Fibroblast of skin of left quadriceps (primary cell): ENCODE measurements at places on chromosomes 3 and 15.

DNA sequence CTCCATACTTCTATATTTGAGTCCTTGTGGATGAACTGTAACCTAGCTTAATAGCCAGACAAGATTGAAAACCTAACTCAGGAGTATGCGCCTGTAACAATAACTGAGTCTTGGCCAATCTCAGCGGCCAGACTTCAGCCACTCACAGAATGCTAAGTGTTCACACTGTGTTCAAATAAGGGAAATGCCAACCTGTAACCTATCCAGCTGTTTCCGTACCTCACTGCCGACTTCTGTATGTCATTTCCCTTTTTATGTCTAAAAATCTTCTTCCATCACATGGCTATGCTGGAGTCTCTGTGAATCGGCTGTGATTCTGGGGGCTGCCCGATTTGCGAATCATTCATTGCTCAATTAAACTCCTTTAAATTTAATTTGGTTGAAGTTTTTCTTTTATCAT lies 169.2 kb downstream of the NFKBIZ start:
- DNase-seq, result no peak

GRCh38 chr15:80978685-80979329 lies 10.8 kb downstream of the MESD start:
- DNase-seq, result no peak

GRCh38 chr3:151962352-151962751 lies 88.9 kb downstream of the SUCNR1 start:
- peak; percentile 37 for DNase-seq

- no peak for DNase-seq
Measured at GRCh38 chr15:91861223-91861622, 7.7 kb downstream of the SLCO3A1 start.

DNA sequence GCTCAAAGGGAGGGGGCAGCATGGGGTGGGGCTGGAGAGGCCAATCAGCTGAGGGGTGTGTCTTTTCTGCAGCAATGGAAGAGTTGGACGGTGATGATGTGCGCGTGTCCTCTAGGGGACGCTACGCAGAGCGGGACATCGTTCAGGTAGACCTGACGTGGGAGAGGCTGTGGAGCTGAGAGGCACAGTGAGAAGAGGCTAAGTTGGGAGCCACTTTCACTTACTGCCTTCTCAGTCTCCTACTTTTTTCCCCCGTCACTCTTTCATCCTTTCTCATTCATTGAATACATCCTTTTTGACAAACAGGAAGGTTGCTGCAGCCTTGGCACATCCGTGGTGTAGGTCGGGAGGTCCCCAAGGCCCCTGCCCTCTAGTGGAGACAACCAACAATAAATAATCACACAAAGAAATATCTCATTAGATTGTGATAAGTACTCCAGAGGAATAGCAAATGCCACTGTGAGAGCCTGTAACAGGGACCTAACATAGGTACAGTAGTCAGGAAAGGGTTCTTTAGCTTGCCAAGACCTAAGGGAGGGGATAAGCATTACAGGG lies 4.4 kb upstream of the BRPF1 start:
- DNase-seq, result no peak

- DNase-seq, result no peak
Measured at GRCh38 chr3:179702271-179702947, 49.6 kb downstream of the USP13 start.

- no peak for DNase-seq
Measured at GRCh38 chr15:38541026-38541425, 23.6 kb downstream of the RASGRP1 start.

GRCh38 chr15:39474657-39475056 lies 106.2 kb upstream of the THBS1 start:
- no peak for DNase-seq

DNA sequence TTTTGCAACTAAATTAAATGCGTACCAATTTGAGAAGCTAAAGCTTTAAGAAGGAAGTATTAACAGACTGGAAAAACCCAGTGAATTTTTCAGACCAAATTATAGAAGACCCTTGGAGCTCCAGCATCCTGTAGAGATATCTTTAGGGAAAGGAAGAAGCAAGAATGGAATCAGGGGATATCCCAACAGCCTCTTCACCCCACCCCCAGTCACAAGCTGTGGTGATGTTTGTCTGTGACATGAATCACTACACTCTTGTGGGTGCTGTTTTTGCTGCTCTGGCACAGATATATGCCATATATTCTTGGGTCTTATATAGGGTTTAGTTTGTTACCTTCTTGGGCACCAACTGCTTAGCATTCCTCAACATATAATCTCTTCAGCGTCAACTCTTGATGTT lies 78.5 kb upstream of the BCL6 start:
- no peak for DNase-seq

DNA sequence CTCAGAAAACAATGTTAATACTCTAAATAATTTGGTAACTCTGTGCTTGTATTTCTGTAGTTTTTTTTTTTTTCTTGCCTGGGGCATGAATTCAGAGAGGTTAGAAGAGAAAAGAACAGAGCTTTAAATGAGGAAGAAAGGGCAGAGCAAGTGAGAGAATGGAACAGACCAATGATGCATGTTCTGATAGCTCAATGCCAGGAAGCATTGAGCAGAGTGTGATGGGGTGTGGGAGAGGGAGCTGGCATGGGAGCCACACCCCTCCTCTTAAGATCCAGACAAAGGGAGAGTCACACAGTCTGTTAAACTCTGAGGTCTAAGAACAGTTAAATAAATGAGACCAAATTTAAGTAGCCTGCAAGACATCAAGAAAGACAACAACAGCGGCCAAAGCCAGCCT lies 538.6 kb downstream of the TUSC7 start:
- no peak for DNase-seq

DNA sequence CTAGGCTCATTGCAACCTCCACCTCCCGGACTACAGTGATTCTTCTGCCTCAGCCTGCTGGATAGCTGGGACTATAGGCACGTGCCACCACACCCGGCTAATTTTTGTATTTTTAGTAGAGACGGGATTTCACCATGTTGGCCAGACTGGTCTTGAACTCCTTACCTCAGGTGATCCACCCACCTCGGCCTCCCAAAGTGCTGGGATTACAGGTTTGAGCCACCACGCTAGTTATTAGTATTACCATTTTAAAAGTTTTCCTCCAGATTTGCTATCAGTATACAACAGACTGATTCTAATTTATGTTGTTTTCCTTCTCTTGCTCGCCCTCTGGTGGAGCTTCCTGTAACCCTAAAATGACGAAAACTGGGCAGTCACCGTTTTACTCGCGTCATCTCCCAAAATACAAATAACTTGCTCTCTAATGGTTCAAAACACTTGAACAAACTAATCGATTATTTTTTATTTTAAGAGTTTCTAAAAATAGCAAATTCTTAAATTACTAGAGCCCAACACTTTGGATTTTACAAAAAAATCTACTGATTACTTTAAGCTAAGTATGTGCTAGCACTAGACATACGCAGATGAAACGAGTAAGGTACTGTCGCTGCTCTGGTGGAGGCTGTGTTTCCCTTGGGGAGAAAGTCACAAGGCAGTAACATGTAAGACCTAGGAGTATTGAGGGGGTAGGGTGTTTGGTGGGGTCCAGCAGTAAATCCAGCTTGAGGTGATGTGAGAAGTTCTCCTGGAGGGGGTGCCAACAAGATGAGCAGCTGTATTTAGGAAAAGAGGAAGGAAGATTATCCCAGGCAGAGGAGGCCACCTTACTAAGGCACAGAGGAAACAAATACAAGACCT lies 203.3 kb downstream of the MBNL1 start:
- DNase-seq, result peak; percentile 29

DNA sequence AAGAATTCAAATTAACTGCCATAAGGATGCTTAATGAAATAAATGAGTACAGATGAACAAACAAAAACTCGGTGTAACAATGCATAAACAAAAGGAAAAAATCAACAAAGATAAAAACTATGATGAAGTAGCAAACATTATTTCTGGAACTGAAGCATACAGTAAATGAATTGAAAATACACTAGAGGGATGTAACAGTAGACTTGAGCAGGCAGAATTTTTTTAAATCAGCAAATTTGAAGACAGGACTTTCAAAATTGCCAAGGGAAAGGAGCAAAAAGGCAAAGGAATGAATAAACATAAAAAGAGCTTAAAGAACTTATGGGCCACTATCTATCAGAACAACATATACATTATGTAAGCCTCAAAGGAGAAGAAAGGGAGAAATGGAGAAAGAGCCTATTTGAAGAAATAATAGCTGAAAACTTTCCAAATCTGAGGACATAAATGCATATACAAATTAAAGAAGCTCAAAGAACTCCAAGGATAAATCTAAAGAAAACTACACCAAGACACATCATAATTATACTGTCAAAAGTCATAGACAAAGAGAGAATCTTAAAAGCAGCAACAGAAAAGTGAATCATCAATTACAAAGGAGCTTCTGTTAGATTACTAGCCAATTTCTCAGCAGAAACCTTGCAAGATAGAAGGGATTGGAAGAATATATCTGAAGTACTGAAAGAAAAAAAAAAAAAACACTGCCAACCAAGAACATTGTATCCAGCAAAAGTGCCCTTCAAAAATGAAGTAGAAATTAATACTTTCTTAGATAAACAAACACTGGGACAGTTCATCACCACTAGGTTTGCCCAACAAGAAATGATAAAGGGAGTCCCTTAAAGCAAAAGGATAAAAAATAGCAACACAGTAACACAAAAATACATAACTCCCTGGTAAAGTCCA lies 15.5 kb downstream of the TOP2B start:
- no peak for DNase-seq

DNA sequence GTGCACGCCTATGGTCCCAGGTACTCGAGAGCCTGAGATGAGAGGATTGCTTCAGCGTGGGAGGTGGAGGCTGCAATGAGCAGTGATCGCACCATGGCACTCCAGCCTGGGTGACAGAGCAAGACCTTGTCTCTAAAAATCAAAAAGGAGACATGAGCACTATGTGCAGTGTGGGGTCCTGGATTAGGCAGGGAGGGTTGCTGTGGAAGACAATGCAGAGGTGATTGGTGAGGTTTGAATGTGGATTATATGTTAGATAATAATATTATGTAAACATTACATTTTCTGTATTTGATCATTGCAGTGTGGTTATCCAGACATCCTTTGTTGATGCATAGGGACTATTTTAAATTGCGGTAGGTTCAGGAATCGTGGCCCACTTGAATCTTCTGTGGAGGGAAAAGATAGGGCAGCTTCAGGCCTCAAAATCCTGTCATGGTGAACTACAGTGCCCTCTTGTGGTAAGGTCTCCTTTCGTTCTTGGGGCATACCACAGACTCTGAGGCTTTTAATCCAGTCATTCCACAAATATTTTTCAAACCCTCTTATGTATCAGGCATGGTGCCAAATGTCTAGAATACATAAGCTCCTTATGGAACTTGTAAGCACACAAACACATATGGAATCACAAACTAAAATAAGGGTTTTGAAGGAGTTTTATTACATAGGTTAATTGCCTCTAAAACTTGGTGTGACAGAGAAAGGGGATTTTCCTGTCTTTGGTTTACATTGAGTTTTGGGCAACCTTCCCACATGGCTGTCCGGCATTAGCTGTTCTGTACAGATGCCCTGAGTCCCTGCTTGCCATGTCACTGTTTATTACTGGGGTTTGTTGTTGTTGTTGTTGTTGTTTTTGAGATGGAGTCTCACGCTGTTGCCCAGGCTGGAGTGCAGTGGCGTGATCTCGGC lies 37.7 kb downstream of the GPD1L start:
- peak; percentile 98 for DNase-seq

GRCh38 chr3:119359476-119360326 lies 65.5 kb downstream of the ARHGAP31 start:
- DNase-seq, result no peak

- no peak for DNase-seq
Measured at GRCh38 chr3:146491303-146491702, 21.9 kb upstream of the PLSCR2 start.

GRCh38 chr15:100824211-100824610 lies 55.4 kb upstream of the ALDH1A3 start:
- DNase-seq, result no peak

DNA sequence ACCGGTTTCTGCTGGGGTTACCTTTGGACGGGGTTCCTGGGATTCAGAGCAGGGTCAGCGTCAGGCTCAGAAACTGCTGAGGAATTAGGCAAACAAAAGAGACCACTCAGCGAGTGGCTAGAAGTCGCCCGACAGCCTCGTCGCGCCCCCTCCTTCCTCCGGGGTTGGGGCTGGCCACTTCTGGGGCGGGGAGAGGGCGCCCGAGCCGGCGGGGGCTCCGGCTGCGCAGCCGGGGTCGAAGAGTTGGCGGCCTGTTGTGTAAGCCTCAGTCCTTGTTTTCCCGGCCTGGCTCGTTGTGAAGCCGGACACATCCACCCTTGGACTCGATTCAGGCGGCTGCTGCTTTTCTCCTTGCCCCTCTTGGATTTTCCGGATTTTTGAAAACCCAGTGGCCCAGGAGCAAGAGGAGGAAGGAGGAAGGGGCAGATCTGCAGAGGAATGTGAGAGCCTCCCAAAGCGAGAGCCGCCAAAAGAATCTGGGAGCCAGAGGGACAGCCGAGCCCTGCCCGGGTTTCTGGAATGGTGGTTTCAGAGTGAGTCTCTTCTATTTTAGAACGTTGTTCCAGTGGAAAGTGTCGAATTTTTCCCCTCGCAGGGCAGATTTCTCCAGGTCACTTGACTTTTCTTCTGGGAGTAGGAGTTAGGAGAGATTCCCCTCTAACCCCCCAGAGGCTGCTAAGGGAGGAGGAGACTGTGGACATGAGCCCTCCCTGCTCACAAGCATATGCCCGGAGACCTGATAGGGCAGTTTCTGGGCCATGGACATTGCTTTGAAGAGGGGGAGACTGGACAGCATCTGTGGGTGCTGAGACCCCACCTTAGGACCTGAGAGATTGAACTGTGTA lies 666 bp downstream of the SNX33 start:
- no peak for DNase-seq

- DNase-seq, result no peak
Measured at GRCh38 chr3:123401836-123402530, 46.9 kb downstream of the ADCY5 start.

DNA sequence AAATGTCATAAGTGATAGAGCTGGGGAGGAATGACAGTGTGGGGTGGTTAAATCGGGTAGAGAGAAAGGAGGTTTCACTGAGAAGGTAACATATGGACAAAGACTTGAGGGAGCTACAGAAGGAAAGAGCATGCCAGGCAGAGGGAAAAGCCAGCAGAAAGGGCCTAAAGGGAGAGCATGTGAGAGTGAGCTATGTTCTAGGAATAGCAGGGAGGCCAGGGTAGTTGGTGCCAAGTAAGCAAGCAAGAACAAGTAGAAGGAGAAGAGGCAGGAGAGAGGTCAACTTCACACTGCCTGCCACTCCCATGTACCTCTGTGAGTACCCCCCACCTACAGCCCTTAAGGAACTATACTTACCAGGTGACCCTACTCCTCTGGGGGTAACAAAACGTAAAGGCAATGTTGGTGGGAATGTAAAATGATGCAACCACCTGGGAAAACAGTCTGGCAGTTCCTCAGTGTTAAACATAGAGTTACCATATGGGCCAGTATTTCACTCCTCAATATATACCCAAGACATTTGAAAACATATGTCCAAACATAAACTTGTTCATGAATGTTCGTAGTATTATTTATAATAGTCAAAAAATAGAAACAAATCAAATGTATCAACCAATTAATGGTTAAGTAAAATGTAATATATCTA lies 67.6 kb downstream of the SFMBT1 start:
- no peak for DNase-seq

GRCh38 chr3:148797795-148798194 lies 29.8 kb upstream of the CPB1 start:
- DNase-seq, result no peak

- DNase-seq, result no peak
Measured at GRCh38 chr3:136671921-136672320, 80.3 kb downstream of the STAG1 start.
